ENCODE measurements at places on chromosomes 11 and 22. TPM values are rescaled to one million over a fixed set of nuclear protein-coding genes. Genes with fewer than 3 reads are reported as not detected.

Gene CCDC188
- total RNA-seq: 1.4 TPM

Gene SAA4
- not detected for total RNA-seq

Gene NELL1
- 14.2 TPM for total RNA-seq

Gene BBOX1
- 2.5 TPM for total RNA-seq

Gene DTX4
- total RNA-seq: 56.4 TPM

Gene SMIM35
- 0.11 TPM for total RNA-seq

Gene SEZ6L
- 40.6 TPM for total RNA-seq

Gene OR56A1
- total RNA-seq: 0.11 TPM

Gene PDE3B
- 21.8 TPM for total RNA-seq

Gene CASP5
- not detected for total RNA-seq

Gene MS4A7
- total RNA-seq: 8.8 TPM

Gene SERGEF
- 22.2 TPM for total RNA-seq

Gene TMEM191C
- total RNA-seq: 1.6 TPM

Gene EHF
- total RNA-seq: 46.2 TPM

Gene RASSF7
- total RNA-seq: 10.8 TPM

Gene HEPHL1
- total RNA-seq: not detected

Gene WBP2NL
- 8.6 TPM for total RNA-seq

Gene CXCR5
- not detected for total RNA-seq

Gene TLCD5
- 26.3 TPM for total RNA-seq

Gene SLC16A8
- 12.6 TPM for total RNA-seq

Gene OR8G1
- total RNA-seq: not detected

Gene SAA1
- not detected for total RNA-seq

Gene POU2AF1
- not detected for total RNA-seq

Gene GUCY1A2
- 55.1 TPM for total RNA-seq

Gene DUSP8
- total RNA-seq: 10.9 TPM

Gene CCDC73
- not detected for total RNA-seq

Gene BID
- 33.5 TPM for total RNA-seq

Gene SERHL2
- 4.5 TPM for total RNA-seq

Gene GRK3
- 16.0 TPM for total RNA-seq

Gene IGLL1
- not detected for total RNA-seq

Gene MRPL49
- total RNA-seq: 62.3 TPM

Gene CATSPER1
- total RNA-seq: not detected

Gene TUB
- 80.9 TPM for total RNA-seq

Gene ZNF280B
- 3.2 TPM for total RNA-seq

Gene NAALADL1
- total RNA-seq: 22.0 TPM

Gene NRIP3
- total RNA-seq: 8.1 TPM

Gene OR5A1
- not detected for total RNA-seq

Gene HORMAD2
- total RNA-seq: 1.6 TPM

Gene TSPAN32
- total RNA-seq: 3.3 TPM

Gene OR5L1
- total RNA-seq: not detected

Gene INS
- not detected for total RNA-seq

Gene CNTN5
- total RNA-seq: 15.6 TPM

Gene P2RY2
- 3.8 TPM for total RNA-seq

Gene EIF1AD
- 34.6 TPM for total RNA-seq
